ENCODE measurements at places on chromosomes 6 and 20. TPM values are rescaled to one million over a fixed set of nuclear protein-coding genes. Genes with fewer than 3 reads are reported as not detected.

Gene HLA-DQA1
- not detected for total RNA-seq

- no peak for DNase-seq
Observed at GRCh38 chr6:85580878-85581267, 12.8 kb downstream of the SNX14 start.

DNA sequence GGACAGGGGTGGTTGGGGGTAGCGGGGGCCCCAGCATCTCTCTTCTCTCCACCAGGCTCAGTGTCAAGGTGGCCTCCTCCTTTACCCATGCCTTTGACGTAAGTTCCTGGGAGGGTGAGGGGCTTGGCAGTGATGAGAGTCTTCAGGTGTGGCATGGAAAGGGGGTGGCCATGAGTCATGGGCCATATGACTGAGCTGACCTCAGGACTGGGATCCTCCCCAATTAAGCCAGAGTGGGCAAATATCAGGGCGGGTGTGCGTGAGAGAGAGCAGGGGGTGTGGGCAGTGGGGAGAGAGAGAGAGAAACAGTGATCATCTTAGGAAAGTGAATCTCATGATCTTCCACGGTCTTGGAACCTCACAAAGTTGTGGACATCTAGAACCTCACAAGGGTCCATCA is 8.2 kb upstream of the BPIFB4 start:
- DNase-seq: no peak

- no peak for DNase-seq
Observed at GRCh38 chr6:106167096-106167814, 81.1 kb downstream of the PRDM1 start.

- peak; percentile 26 for DNase-seq
Observed at GRCh38 chr6:138285800-138286199, 67.5 kb upstream of the PBOV1 start.

DNA sequence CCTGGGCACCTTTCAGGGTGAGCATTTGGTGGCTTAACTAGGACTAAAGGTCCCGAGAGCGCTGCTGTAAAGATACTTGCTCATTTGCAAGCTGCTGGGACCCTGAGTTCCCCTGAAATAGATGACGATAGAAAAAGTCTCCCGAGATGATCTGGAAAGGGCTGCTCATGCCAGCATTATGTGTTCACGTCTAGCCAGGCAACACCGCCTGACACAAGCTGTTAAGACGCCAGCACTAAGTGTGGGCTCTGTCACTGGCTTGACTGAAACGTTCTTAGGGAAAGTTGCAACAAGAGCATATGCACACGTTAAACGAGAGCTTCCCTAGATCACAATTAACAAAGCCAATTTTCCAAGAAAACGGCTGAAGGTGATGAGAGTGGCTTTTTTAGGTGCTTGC is 113.7 kb downstream of the SLC23A2 start:
- no peak for DNase-seq
